ENCODE measurements at places on chromosomes 2 and 18.
A peak's percentile ranks its signal among the peaks of the same experiment; 100 is the strongest.

GRCh38 chr2:85022232-85022631 lies 51.3 kb downstream of the KCMF1 start:
- DNase-seq: no peak

GRCh38 chr2:240648650-240649275 lies 23.5 kb downstream of the GPR35 start:
- no peak for DNase-seq

GRCh38 chr2:38073211-38074057 lies 2.5 kb downstream of the CYP1B1 start:
- no peak for DNase-seq

DNA sequence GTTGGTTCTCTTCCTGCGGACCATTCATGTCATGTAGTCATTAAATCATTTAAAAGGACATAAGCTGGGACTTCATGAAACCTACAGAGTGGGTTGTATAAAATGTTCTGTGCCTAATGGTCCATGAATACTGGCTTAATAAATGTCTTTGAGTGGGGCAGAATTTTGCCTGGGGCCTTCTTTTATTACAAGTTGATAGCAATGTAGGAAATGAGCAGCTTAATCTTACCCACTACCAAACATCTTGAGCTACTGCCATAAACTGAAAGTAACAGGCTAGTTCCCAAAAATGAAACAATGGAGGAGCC lies 130.9 kb downstream of the TMEM17 start:
- DNase-seq: no peak

DNA sequence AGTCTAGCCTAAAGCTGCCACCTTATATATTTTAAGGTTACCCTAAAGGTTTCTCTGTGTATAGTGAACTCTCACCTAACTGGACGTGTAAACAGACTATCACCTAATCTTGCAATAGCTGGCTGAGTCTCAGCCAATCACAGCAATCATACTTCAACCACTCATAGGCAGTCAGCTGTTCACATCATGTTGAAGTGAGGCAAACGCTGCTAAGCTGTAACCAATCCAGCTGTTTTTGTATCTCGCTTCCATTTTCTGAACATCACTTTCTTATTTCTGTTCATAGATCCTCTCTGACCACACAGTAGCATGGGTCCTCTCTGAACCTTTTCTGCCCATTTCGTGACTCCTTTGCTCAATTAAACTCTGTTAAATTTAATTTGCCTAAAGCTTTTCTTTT lies 468.2 kb upstream of the POU3F3 start:
- DNase-seq: no peak

GRCh38 chr2:142037066-142037465 lies 93.8 kb downstream of the LRP1B start:
- no peak for DNase-seq

- no peak for DNase-seq
Measured at GRCh38 chr2:129610766-129611165, 368.7 kb upstream of the RAB6C start.

DNA sequence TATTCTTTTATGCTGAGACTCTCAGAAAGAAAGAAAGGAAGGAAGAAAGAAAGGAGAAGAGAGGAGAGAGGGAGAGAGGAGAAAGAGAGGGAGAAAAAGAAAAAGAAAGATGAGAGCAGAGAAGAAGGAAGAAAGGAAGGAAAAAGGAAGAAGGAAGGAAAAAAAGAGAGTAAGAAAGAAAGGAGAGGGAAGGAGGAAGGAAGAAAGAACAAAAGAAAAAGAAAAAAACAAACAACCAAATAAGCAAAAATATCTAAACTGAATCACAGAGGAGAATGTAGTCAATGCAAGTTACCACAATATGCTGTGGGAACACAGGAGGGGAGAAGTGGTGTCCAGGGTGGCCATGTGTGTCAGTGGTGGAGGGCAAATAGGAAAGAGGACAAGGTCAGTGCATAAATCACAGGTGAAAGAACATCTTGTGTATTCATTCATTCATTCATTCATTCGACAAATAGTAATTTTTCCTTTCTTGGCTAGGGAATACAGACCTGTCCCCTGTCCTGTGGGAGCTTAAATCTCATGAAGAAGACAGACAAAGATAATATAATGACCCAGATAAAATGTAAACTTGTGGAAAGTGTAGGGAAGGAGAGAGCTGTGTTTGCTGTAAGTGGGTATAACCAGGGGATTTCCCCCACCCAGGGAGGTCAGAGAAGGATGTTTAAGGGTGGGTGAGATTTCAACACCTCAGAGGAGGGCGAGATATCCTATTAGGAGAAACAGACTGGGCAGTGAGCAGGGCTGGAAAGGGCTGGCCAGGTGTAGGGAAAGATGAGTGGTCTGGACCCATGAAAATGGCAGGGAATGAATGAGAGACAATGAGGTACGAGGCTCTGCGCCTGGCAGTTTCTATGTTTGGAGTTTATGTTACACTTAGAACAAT lies 50.7 kb downstream of the IL1R2 start:
- DNase-seq: no peak

DNA sequence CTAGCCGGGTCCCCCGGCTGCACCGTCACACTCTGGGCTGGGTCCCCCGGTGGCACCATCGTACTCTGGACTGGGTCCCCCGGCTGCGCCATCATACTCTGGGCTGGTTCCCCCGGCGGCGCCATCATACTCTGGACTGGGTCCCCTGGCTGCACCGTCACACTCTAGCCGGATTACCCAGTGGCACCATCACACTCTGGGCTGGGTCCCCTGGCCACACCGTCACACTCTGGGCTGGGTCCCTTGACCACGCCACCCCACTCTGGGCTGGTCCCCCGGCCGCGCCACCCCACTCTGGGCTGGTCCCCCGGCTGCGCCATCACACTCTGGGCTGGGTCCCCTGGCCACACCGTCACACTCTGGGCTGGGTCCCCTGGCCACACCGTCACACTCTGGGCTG lies 653.8 kb upstream of the ID2 start:
- no peak for DNase-seq

DNA sequence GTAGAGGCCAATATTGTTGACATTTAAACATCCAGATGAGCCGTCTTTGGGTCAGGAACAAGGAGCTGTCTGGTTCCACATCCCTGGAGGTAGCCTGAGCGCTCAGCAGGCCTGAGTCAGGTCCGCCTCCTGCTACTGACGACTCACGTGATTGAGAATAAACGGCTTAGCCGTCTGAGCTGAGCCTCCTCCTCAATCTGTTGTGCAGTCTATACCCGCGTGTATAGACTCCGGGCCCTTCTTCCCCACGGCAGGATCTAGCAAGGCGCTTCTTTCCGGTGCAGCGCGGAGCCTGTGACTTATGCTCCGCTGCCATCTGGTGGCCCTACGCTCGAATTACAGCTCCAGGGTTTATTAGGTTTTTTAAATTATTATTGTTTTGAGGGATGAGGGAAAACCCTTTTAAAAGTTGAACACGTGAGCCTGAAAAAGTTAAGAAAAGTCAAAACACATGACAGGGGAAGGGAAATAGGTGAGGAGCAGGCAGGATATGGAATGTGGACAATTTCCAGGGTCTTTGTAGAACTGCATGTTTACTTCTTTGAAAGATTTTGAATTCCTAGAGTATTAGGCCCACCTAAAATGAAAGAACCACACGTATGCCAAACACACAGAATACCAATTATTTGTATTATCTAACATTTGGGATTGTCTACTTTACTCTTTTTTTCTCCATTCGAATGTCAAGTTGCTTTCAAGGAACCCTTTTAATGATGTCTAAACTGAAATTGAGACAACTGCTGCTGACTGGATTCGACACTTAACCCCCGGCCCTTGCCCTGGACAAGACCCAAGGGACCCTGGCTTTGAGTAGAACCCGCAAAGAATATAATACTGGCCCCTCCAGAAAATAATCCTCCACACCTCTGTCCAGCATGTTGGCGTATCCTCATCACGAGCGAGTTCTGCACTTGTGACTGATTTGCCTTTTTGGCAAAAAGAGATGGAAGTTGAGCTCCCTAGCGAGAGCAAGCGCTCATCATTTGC lies 112.4 kb upstream of the ZNF236 start:
- DNase-seq: peak; percentile 78

DNA sequence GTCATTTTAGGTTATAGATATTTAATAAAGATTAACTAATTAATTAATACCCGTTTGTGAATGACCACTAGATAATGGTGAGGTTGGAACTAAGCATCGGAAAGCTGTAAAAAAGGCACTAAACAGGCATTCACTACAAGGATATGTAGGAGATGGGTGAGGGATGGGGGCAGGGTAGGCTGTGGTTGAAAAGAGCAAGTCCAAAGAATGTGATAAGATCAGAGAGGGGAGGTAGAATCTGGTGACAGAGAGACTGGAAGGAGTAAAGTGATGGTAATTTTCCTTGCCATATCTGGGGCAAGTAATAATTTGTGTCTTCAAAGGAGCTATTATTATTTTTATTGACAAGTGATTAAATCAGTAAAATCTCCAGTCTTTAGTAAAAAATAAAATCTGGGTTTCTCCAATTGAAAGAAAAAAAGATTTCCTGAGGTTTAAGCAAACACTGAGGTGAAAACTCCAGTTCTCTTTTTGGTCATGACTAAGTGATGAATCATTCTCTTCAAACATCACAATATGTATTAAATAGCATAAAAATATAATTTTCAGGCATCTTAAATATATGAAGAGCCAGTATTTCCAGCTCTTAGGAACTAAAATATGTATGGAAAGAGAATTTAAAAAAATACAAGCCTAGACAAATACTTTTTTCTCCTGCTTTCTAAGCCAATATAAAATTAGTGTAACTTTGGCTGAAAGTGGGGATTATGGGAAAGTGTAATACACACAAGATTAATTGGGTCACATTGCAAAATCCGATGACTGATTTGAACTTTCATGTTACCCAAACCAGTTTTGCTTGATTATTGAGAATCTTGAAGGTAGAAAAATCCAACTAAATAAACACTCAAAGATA lies 259.1 kb upstream of the RBMS1 start:
- DNase-seq: no peak

GRCh38 chr2:10329880-10330699 lies 27.4 kb downstream of the HPCAL1 start:
- DNase-seq: no peak

DNA sequence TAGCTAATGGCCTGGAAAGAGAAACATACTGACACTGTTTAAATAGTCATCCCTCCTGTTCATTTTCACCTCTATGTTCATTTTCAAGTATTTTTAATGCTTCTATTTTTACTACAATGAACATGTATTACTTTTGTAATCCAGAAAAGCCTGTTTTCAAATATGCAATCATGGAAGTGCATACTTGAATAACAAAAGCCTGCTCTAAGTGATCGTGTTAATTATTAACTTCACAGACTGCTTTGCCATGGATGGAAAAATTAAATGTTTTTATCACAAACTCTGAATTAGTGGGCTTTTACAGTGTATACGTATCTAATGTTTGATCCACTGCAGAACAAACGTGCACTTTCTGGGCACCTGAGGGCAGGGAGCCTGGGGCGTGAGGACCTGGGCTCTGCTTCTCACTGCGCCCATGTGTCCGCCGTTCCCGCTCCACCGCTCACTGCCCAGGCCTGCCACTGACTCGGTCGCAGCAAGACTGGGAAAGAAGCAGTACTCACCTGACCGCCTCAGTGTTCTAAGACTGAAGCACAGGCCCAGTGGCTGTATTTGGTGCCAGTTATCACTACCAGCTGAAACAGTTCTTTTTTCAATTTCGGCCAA lies 80.6 kb downstream of the UXS1 start:
- no peak for DNase-seq

- DNase-seq: no peak
Measured at GRCh38 chr2:158969162-158969714, 798 bp downstream of the TANC1 start.

GRCh38 chr18:70419526-70419925 lies 130.7 kb downstream of the SOCS6 start:
- no peak for DNase-seq

- DNase-seq: no peak
Measured at GRCh38 chr18:28365411-28365831, 188.5 kb upstream of the CDH2 start.

GRCh38 chr2:84939426-84940087 lies 31.4 kb upstream of the KCMF1 start:
- DNase-seq: no peak

DNA sequence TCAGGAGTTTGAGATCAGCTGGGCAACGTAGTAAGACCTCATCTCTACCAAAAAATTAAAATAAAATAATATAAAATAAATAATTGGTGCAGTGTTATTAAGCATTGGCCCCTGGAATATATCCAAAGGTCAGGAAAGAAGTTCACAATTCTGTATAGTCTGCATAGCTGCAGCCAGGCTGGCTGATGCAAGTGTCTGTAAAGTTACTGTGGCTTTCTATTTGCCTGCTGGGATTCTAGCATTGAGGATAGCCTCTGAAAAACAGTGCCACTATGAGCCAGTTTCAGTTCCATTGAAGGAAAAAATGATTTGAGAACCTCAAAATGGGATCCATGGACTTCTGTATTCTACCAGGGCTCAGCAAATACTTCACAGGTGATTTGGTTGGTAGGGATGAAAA lies 208.6 kb downstream of the PARD3B start:
- DNase-seq: no peak

DNA sequence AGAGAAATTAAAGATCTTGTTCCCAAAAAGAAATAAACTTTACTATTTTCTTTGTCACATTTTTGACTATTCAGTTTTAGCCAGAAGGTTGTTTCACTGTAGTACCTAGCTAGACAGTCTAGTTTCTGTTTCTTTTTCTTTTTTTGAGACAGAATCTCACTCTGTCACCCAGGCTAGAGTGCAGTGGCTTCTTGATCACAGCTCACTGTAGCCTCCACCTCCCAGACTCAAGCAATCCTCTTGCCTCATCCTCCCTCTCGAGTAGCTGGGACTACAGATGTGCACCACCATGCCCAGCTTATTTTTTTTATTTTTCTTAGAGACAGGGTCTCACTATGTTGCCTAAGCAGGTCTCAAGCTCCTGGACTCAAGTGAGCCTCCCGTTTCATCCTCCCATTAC lies 2.2 kb downstream of the RBM45 start:
- no peak for DNase-seq

GRCh38 chr2:105397025-105397722 lies 1.7 kb downstream of the FHL2 start:
- no peak for DNase-seq

- no peak for DNase-seq
Measured at GRCh38 chr2:151936626-151937025, 108.4 kb upstream of the ARL5A start.

GRCh38 chr18:13597068-13597467 lies 129.3 kb downstream of the FAM210A start:
- DNase-seq: no peak

GRCh38 chr2:144509879-144510221 lies 10.1 kb downstream of the ZEB2 start:
- DNase-seq: no peak

Measured in skin of body (tissue), 3 donors.